Activated T-helper 1 cell treated with anti-CD3 and anti-CD28 coated beads, Interleukin-2, amount 50 U/mL, for 16 hours (primary cell): ENCODE measurements at places on chromosomes 11 and 22.

DNA sequence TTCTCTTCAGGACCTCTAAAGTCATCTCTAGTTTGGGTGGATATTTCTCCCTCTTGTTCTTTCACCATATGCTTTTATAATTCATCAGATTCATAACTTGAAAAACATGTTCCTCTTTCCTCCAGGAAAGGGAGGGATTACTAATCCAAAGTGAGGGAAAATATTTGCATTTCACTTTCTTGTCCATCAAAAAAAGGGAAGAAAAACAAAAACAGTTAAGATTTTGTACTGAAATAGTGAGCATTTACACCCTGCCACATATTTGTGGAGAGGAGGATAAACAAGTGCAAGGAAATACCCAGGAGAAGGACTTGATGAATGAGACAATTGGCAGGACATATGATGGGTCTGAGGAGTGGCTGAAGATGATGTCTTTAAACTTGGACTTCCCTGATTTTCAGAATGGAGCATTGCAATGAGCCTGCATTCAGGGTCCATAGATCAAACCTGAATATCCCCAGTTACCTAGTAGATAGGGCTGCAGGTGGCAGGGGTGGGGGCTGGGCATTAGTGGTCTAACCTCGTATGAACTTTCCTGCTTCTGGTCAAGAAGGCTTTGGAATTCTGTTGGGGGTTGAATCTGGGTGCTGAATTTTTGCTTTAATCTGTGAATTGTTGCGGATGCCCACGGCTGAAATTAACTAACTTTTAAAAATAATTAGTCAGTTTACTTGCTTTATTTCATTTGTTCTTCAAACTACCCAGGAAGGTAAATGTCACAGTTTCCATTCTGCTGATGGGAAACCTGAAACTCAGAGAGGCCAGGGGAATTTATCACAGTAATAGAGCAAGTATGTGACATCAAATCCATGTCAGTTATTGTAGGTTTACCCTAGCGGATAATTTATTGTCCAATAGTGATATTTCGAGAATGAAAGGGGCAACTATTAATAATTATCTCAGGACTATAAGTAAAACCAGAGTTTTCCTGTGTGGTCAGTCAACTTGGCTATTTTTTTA is 36.9 kb upstream of the TMEM123 start:
- no peak for DNase-seq

DNA sequence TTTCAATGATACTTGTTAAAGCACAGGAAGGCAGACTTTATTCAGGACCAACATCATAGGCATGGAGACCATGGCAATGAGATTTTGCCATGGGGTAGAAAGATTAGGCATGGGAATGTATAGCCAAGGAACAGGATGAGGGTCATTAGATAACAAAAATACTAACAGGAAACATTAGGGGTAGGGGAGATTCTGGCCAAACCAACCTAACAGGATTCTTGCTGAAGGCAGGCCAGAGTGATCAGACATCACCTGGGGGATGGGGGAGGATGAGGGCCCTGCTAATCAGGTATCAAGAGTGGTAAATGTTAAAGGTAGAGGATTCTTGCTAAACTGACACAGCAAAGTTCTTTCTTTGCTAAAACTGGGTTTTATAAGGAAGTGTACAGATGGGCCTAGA is 481.8 kb downstream of the ETS1 start:
- no peak for DNase-seq

DNA sequence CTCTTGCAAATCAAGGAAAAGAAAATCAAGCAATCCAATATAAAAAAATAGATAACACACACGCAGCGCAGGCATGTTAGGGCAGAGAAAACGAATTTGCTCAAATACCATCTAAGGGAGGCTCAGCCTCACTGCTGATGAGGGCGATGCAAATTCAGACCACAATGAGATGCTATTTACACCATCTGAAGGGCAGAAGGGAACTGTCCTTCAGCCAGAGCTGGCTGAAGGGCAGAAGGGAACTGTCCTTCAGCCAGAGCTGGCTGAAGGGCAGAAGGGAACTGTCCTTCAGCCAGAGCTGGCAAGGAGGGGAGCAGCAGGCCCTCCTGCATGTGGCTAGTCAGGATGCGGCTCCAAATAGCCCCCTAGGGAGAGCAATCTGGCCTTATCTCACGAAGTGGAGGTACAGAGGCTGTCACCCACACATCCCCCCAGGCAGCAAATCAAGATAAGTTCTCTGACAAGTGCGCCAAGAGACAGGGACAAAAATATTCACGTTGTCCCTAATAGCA is 7.6 kb upstream of the SLC39A13 start:
- DNase-seq: no peak

DNA sequence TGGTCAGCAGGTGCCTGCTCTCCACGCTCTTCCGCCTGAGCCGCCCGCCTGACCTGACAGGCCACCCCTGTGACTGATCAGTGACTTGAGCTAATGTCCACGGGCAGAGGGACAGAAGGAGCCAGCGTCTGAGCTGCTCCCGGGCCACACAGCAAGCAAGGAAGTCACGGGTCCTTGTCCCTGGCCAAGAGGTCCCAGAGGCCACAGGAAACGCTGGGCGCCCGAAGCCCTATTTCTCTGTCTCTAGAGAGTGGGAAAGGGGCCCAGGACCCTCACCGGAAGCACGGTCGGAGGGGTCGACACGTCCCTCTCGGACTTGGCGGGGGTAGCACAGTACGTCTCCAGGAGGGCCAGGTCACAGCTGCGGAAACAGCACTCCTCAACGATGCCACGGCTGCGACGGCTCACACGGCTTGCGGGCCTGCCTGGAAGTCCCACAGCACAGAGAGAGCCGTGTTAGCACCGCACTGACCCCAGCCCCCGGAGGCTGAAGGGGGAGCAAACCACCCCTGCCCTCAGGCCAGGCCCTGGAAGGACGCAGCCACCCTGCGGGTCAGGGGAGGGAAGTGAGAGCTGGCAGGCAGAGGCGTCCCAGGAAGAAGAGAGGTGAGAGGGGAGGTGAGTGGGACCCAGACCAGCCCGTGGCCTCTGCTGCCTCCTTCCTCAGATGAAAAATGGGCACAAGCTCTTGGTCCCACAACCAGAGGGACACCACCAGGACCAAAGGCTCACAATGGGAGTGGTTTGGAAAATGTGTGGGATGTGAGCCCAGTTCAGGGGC is 5.8 kb downstream of the IGF2 start:
- DNase-seq: no peak

DNA sequence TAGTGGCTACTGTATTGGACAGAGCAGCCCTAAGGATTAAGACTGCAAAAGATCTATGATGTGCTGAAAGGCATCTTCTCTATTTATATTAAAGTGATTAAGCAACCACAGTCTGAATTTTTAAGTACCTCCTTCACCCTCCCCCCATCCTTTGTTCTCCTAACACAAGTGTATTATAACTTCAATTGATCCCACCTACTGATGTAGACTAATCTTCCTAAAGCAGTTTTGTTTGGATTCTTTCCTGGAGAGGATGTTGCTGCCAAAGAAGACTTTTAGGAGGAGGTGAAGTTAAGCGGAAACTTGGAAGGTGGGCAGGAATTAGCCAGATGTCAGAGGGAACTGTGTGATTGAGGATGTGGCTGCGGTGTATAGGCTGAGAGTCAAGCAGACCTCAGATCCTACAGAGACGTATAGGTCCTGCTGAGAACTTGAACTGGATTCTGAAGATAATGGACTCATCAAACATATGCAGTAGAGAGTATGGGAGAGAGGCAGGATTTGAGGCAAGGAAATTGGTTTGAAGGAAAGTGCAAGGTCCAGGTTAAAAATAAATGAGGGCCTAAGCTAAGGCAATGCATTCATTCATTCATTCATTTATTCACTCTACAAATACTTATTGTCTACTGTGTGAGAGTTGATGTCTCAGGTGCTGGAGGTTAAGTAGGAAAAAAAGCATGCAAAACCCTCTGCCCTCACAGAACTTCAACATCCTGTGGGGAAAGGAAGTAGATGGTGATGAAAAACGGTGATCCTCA is 5.2 kb upstream of the RASSF10 start:
- no peak for DNase-seq

GRCh38 chr11:8233691-8234424 is 29.8 kb downstream of the LMO1 start:
- DNase-seq: no peak

GRCh38 chr11:33445761-33446161 is 188.6 kb downstream of the HIPK3 start:
- DNase-seq: no peak

DNA sequence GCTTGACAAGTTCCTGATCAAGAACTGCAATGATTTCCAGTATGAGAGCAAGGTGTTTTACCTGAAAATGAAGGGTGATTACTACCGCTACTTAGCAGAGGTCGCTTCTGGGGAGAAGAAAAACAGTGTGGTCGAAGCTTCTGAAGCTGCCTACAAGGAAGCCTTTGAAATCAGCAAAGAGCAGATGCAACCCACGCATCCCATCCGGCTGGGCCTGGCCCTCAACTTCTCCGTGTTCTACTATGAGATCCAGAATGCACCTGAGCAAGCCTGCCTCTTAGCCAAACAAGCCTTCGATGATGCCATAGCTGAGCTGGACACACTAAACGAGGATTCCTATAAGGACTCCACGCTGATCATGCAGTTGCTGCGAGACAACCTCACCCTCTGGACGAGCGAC is 12.0 kb downstream of the YWHAH start:
- no peak for DNase-seq

DNA sequence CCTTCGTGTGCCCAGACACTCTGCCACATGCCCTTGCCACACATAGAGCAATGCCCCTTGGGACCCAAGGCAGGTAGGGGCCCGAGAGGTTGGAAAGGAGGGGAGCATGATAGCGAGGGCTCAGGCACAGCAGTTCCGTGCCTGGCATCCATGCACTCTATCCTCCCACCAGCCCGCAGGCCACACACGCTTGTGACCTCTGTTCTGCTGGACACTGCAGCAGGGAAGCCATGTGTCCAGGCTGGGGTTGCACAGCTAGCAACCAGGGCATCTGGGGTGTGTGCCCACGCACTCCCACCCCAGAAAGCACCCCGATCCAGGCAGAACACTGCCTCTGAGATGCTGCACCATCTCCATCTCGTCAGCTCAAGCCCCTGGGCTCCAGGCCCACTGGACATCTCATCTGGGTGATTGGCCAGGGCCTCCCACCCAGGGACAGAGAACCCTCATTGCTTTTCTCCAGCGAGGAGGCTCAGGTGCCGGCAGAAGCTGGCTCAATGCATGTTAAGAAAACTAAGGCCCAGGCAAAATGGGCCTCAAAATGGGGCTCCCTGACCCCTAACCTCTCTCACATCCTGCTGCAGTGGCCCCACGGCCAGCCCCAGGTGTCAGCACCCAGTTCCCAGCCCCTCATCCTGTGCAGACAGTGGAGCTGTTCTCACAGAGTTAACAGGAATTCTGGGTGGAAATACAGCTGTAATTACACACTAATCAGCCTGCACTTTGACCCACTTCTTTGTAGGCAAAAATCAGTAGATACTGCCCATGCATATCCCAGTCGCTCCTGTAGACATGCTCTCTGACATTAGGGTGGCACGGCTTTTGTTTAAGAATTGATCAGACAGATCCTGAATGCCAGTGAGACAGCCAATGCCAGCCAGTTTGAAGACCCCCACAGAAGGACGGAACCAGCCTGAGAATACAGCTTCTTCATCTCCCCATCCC is 173.9 kb upstream of the B3GAT1 start:
- DNase-seq: no peak

GRCh38 chr11:64316672-64317324 is 561 bp downstream of the TRMT112 start:
- no peak for DNase-seq

DNA sequence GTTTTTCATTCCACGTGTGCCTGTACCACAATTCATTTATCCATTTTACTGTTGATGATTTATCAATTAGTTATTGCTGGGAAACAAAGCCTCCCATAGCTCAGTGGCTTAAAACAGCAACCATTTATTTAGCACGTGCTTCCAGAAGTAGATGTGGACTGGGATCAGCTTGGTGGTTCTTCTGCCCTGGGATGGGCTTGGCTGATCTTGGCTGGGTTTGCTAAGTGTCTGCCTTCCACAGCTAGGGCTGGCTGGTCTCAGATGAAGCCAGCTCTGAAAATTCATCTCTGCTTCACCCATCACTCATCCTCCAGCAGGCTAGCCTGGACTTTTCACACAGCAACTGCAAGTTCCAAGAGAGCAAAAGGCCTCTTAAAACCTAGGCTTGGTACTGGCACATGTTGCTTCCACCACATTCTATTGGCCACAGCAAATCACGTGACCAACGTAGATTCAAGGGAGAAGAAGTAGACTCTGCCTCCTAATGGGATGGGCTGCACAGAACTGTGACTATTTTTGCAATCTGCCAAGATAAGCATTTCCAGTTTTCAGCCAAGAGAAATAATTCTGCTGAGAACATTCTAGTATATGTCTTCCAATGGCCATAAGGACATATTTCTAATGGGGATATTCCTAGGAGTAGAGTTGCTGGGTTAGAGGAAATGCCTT is 124.9 kb downstream of the MN1 start:
- no peak for DNase-seq

DNA sequence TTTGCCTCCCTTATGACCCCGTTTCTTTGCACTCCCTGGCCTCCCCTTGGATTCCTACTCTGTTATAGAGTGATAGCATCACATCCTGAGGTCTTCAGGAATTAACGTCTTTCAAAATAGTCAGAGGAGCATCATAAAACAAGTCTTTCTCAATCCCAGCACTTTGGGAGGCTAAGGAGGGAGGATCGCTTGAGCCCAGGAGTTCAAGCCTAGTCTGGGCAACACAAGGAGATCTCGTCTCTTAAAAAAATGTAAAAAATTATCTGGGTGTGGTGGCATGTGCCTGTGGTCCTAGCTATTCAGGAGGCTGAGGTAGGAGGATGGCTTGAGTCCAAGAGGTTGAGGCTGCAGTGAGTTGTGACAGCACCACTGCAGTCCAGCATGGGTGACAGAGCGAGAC is 68.7 kb upstream of the AMPD3 start:
- DNase-seq: no peak

DNA sequence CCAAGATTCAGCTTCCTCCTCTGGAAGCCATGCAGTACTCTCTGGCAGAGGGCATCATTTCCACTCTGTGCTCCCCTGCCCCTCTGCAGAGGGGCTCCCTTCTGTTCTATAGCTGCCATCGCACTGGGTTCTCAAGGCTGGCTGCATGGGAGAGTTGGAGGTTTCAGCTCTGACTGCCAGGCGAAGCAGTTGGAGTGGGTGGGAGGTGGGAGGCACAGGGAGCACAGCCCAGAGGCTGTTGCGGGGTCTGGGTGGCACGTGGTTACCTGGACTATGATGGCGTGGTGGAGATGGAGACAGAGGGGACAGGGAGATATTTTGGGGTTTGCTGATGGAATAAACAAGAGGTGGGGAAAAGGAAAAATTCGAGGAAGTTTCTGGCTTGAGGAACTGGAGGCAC is 4.8 kb downstream of the PMM1 start:
- DNase-seq: no peak
